Stimulated activated CD4-positive, alpha-beta T cell treated with anti-CD3 and anti-CD28 coated beads, Interleukin-4, amount 100 ng/mL, for 4 hours (primary cell): ENCODE measurements at places on chromosomes 12 and 14.

DNA sequence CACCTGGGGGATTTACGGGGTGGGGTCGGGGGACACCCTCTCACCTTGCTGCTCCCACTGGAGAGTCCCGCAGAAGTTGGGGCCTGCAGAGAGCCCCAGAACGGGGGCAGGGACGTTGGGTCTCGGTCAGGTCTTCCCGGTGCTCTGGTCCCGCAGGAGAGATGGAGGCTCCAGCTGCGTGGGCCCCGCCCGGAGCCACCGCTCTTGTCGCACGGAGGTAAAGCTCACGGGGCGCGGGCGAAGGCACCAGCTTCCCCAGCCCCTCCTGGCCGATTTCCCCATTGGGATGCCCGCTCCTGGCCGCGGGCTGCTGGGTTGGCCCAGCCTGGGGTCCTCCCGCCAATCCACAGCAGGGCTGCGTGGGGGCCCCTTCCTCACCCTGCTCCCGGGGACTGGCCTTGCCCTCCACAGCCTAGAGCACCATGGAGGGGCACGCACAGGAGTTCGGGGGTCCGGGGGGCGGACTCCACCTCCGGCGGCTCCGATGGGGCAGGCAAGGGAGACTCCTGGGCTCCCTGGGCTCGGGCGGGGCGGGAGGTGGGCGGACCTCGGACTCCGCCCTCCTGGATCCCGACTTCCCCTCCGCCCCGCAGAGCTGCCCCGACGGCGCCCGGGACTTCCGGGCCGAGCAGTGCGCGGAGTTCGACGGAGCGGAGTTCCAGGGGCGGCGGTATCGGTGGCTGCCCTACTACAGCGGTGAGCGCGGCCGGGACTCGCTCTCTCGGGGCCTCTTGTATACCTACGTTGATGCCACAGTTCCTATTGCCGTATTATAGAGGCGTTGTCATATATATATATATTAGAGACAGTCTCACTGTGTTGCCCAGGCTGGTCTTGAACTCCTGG lies 8.4 kb downstream of the PAPLN start:
- DNase-seq = peak; percentile 46

GRCh38 chr14:102050625-102051024 lies 36.2 kb downstream of the HSP90AA1 start:
- DNase-seq = no peak

GRCh38 chr12:18375131-18375530 lies 113.8 kb downstream of the PIK3C2G start:
- DNase-seq = no peak

DNA sequence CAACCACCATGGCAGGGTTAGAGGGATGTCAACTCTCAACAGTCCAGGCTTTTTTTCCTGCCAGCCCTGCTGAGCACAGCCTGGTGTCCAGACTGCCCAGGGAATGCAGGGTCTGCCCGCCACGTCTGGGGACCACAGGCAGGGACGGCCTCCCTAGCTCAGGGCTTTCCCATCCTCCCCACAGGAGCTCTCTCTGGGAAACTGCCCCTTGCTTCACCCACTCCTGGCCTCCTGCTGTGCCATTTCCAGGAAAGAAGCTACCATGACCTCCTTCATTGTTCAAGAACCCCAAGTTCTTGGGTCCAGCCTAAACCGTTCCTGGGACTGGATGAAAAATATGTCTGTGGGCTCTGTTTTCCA lies 4.8 kb downstream of the SCNN1A start:
- no peak for DNase-seq

GRCh38 chr14:70011098-70011497 lies 131.9 kb downstream of the SMOC1 start:
- DNase-seq = no peak

DNA sequence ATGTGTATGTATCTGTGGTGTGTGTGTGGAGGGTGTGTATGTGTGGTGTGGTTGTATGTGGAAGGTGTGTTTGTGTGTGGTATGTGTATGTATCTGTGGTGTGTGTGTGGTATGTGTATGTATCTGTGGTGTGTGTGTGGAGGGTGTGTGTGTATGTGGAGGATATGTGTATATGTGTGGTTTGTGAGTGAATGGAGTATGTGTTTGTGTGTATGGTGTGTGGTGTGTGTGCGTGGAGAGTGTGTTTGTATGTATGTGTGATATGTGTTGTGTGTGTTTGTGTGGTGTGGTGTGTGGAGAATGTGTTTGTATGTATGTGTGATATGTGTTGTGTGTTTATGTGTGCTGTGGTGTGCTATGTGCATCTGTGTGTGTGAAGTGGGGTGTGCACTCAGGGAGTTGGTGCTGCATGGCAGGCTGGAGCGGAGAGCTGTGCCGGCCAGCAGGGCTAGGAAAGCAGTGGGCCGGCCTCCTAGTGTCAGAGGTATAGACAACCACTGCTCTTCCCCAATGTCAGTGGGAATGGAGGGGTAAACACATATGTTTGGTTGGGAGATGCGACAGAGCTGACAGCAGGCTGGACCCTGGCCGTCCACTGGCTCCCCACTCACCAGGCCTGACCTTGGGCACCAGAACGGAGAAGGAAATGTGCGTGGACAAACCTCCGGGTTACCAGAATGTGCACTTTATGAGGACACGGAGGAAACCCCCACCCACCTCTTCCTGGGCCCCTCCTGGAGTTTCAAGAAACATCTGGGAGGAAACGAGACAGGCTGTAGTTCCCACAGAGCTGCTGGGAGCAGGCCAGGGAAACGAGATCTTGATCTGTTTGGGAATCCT lies 60.7 kb downstream of the CLMN start:
- DNase-seq = no peak

- DNase-seq = no peak
Observed at GRCh38 chr12:29066011-29066588, 83.0 kb upstream of the FAR2 start.

- no peak for DNase-seq
Observed at GRCh38 chr12:25494926-25495325, 58.2 kb downstream of the LMNTD1 start.

DNA sequence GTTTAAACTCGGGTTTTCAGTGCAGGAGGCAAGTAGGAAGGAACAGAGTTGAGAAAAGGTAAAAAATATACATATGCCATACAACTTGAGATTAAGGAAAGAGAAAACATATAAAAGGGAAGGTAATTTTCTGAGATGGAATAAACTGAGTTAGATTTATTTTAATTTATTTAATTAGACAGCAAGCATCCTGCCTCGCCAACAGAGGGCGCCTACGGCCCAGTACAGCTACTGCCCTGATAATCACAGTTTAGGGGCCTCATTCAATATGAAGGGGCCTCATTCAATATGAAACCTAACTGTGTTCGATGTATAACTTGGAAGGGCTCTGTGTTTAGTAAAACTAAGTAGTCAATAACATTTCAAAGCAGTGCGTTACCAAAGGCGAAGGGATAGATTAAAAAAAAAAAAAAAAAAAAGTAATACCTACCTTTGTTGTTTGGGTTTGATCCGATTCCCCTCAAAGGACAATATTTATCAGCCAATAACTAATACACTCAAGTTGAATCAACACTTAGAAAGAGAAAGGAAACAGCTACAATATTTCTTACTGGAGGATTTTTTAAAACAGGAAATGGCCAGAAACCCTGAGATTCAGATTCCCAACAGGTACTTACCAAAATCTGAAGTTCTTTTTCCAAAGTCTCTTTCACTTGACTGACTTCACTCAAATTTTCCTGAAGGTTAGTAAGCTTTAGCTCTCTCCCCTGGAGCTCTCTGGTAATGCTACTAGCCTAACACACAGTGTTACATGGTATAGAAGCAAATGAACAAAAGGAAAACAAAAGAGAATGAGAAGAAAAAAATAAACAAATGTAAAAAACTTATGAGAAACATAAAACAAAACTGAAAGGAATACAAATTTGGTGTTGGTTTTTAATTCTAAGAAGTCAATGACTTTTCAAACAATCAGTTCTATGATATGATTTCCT lies 70.0 kb upstream of the VPS33A start:
- DNase-seq = peak; percentile 23

- DNase-seq = no peak
Observed at GRCh38 chr14:46036099-46036498, 615.5 kb downstream of the RPL10L start.

DNA sequence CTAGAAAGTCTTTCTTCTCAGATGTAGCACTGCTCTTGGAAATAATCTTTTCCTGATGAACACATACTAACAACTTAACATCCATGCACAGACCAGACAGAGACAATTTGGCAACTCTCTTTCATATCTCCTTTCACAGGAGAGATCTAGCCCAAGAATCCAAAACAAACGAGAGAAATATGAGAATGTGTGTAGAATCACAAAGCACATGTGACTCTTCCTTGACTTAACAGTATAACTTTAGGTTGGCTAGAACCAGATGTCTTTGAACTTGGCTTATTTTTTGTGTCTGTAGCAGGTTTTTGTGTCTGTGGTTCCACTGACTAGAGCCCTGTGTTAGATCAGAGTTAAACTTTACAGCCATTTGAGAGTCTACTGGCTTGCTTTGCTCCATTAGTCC lies 114.2 kb downstream of the STXBP6 start:
- DNase-seq = no peak

- peak; percentile 34 for DNase-seq
Observed at GRCh38 chr12:31325524-31325875, 450 bp downstream of the SINHCAF start.

DNA sequence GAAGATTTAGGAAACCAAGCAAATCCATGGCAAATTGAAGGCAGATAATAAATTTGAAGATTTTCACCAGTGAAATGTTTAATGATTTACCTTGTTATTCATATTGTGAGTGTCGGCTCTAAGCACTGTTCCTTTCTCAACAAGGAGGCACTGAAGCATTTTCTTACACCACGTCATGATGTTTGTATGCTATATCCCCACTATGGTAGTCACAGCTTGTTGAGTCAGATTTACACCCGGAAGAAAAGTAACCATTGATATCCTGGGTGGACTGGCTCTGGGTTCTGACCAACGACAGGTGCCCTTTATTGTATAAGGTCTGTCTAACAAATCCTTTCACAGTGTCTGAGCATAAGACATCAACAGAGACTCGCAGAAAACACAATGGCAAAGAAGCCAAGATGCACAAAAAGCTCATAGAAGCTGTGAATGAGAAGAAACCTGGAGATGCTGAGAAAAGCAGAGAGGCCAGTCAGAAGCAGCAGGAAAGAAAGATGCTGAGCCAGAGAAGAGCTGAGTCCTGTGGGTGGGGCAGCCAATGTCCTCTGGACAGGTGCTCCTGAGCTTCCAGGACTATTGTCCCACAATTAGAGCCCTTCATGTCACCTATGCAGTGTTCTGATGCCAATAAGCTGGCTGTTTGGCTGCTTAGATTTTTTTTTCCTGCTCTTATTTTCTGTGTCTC lies 49.7 kb upstream of the ARHGAP5 start:
- DNase-seq = no peak

GRCh38 chr12:66270613-66271012 lies 31.7 kb upstream of the HELB start:
- no peak for DNase-seq

- DNase-seq = no peak
Observed at GRCh38 chr12:26867080-26867479, 34.1 kb upstream of the ITPR2 start.

GRCh38 chr12:64172143-64172970 lies 49.7 kb downstream of the KICS2 start:
- no peak for DNase-seq

DNA sequence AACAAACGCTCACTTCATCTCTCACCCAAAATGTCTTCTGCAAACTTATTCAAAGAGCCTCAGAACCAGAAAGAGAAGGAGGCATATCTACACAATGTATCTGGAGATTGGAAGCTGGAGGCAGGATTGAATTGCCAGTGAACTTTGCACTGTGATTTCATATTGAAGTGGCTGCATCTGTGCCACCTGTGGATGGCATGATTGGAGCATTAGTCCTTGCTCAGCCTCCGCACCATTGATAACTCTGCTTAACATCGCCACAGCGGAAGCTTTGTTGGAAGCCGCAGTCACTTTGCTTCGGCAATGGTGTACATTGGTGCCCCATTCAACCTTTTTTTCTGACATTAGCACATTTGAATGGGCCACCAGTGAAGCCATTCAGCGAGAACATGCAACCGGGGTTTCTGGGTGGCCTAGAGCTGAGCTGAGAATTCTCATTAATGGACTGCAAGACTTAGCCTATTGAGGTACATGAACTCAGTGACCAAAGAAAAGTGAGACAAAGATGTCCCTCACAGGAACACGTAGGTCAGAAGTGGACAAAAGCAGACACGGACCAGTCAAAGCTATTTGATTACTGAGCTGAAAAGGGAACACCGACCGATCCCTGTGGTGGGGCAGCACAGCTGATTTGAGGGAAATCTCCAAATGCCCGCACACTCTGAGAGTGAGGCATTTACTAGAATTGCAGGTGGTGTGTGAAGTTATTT lies 130.4 kb downstream of the BRMS1L start:
- DNase-seq = no peak

DNA sequence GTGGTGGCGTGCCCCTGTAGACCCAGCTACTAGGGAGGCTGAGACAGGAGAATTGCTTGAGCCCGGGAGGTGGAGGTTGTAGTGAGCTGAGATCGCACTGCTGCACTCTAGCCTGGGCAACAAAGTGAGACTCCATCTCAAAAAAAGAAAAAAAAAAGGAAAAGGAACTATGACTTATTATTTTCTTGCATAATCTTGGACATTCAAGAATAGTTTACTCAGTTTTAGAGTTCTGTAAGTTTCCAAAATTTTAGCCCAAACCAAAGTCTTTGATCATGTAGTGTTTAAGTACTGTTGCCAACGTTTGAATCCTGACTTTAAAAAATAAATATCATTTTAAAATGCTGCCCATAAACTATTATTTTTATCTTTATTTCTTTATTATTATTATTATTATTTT lies 6.2 kb downstream of the PSMA6 start:
- DNase-seq = no peak

GRCh38 chr14:83151571-83151970 lies 1617.9 kb upstream of the SEL1L start:
- DNase-seq = no peak
